ENCODE measurements at places on chromosomes 7 and 10. TPM values are rescaled to one million over a fixed set of nuclear protein-coding genes. Genes with fewer than 3 reads are reported as not detected.

GRCh38 chr10:93503075-93503474, 6.7 kb downstream of the CEP55 start:
- no peak overlapping the region for H3K27ac ChIP-seq
- H3K4me1 ChIP-seq = peaks cover 6% of the 10 kb centered on the region
- DNase-seq = no peak
- no peak overlapping the region for H3K4me3 ChIP-seq

- no peak for DNase-seq
- H3K36me3 ChIP-seq = no peaks in the 10 kb centered on the region
- no peaks in the 10 kb centered on the region for H3K27me3 ChIP-seq
- H3K27ac ChIP-seq = no peak overlapping the region
Observed at GRCh38 chr10:22705527-22705926, 8.9 kb downstream of the PIP4K2A start.

- no peak overlapping the region for H3K4me3 ChIP-seq
- H3K36me3 ChIP-seq = no peaks in the 10 kb centered on the region
- no peaks in the 10 kb centered on the region for H3K27me3 ChIP-seq
- peaks cover 9% of the 10 kb centered on the region for H3K4me1 ChIP-seq
- no peak for DNase-seq
- H3K27ac ChIP-seq = no peak overlapping the region
Observed at GRCh38 chr7:117146059-117146458, 176.8 kb downstream of the WNT2 start.

DNA sequence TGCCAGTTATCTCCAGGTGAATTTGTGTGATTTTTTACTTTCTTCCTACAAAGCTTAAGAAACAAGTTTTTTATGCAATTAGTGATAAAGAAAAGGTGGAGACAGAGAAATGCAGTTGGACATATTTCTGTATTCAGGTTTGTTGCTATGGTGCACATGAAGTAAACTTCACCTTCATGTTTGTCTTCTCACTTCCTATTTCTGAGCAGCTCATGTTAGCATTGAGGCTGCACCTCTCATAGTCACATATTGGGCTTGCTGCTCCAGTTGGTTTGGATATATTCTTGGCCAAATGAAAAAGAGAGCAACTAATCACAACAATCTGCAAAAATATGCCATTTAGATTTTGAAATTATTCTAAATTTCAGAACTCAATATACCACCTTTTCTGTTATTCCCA, 475.6 kb upstream of the ZWINT start:
- DNase-seq = no peak

DNA sequence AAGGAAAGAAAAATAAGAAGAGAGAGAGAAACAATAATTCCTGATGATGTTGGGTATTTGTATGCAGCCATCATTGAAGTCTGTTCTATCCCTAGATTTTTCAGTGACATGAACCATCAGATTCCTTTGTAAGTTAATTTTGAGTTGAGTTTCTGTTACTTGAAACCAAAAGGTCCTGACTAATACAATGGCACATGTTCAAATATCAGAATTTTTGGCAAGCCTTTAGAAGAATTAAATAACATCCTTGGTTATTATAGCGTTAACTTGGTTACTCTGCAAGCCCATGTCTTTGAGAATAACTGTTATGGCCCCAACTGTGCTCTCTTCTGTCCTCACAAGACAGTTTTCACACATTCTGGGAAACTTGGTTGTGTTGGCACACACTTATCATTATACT, 66.5 kb downstream of the SYPL1 start:
- no peaks in the 10 kb centered on the region for H3K27me3 ChIP-seq
- H3K4me1 ChIP-seq = peaks cover 25% of the 10 kb centered on the region
- H3K36me3 ChIP-seq = no peaks in the 10 kb centered on the region

DNA sequence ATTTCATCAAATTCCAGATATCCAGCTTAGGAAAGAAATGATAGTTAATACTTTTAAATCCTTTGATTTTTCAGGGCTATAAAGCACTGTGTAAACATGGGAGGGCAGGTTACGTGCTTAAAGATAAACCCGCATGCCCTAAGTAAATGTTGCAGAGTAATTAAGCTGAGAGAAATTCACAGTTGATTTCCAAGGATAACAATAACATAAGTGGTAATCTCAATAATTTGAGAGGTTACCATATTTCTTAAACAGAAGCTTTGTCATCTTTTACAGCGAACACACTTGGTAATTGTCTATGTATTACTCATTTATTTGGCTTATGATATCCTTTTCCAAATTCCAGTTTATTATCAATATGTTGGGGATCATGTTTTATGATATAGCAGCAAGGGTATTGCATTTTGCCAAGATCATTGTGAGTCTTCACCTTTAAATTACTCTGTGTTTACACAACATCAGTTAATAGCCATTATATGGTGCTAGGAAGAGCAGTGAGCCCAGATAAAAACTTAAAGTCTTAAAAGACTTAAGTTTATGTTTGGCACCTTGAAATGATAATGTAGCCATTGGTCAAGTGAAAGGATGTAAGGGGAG, 15.4 kb downstream of the MGAM start:
- no peaks in the 10 kb centered on the region for H3K27me3 ChIP-seq
- no peak overlapping the region for H3K27ac ChIP-seq
- no peak for DNase-seq

Gene RPA3
- total RNA-seq = 154 TPM

Gene TDRD1
- not detected for total RNA-seq

Gene OPN4
- not detected for total RNA-seq

Measured in HepG2 (cell line).